Activated CD8-positive, alpha-beta memory T cell treated with anti-CD3 and anti-CD28 coated beads for 1 hour (primary cell): ENCODE measurements at places on chromosomes 11 and 22.

GRCh38 chr11:89437317-89437716 lies 53.9 kb downstream of the NOX4 start:
- no peak for DNase-seq

DNA sequence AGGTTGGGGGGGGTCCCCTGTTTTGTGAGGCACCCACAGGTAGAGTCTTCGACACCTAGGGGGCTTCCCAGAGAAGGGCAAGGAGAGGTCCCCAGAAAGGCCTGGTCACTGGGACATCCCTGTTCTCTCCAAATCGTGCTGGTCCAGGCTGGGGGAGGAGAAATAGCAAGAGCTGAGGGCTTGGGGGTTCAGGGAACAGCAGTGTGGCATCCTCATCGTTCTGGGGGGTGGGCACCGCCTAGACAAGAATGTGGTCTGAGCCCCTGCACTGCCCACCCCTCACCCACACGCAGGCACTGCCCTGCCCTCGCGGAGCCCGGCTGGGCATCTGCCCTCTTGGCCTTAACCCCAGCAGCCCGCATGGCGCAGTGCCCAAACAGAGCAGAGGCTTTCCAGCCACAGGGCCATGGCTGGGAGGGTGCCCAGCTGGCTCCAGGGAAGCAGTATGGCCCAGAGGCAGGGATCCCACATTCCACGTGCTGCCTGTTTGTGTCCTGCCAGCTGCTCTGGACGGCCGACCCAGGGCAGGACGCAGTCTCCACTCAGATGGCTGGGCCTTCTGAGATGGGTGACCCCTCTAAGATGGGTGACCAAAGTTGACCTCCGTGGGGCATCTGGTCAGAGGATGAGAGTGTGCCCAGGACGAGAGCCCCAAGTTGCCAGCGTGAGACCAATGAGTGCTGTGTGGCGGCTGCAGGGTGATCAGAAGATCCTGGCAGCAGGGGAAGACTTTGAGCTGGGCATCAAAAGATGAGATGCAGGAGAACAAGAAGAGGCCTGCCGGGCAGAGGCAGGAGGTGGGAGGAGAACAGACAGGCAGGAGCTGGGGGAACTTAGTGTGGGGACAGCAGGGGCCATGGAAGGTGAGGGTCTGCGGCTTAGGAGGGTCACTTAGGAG lies 14.4 kb downstream of the SCARF2 start:
- DNase-seq = no peak

DNA sequence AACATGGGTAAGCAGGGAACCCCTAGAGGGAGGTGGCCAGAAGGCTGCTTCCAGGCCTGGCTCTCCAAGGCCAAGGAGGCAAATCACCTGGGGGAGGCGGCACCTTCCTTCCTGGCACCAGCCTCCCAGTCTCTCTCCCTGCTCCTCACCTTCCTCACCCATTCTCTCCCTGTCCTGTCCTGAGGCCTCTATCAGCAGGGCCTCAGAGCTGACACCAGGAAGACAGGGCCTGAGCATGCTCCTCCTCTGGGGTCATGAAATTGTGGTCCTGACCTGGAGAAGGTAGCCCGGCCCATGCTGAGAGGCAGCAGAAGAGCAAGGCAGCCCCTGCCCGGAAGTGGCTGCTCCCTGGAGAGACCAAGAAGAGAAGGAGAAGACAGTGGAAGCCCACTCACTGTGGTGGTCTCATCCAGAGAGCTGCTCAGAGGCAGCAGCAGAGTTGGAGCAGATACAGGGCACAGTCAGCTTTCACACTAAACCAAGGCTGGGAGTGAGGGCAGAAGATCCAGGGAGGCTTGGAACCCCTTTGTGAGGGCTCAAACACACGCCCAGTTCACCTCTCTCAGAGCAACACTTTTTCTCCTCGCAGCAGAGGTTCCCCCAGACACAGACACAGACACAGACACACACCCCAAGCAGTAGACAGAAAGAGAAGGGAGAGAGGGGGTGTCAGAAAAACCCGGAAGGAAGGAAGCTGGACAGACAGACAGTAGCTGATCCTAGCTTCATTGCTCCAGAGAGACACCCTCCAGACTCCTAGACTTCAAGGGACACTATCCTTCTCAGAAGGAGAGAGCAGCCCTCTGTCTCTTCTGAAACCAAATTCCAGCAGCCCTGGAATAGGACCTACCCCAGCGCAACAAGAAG lies 1.8 kb downstream of the BCL9L start:
- DNase-seq = no peak

DNA sequence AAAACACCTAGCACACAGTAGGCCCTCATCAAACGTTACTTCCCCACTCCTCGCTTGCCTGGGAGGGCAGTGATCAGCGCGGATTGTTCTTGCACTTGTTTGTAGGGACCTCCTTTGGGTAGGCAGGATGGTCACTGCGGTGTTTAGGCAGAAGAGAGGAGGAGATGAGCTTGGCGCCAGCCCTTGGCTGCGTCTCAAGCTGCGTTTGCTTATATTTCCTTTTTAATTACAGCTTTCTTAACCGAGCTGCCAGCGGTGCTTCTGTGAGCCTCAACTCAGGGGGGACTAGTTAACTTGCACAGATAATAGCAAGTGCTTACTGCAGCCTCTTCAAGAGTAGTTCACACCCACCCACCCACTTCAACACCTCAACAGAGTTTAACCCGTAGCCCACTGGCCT lies 15.1 kb downstream of the IFT27 start:
- DNase-seq = no peak

DNA sequence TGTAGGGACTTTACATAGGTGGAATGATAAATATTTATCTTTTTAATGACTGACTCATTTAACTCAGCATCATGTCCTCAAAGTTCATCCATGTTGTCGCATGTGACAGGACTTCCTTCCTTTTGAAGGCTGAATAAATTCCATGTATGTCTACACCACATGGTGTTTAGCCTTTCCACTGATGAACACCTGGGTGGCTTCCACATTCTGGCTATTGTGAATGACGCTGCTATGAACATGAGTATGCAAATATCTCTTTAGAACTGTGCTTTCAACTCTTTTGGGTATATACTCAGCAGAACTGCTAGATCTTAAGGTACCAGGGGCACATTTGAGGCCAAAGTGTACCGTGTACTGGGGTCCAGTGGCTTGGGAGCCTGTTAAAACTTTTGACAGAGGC lies 24.1 kb downstream of the LARGE1 start:
- no peak for DNase-seq

- no peak for DNase-seq
Measured at GRCh38 chr11:1041936-1042608, 5.6 kb upstream of the MUC6 start.

GRCh38 chr11:117157507-117157906 lies 13.4 kb downstream of the PAFAH1B2 start:
- DNase-seq = no peak

GRCh38 chr11:44976576-44976975 lies 25.9 kb upstream of the TP53I11 start:
- DNase-seq = no peak

GRCh38 chr11:86736291-86737143 lies 63.8 kb upstream of the PRSS23 start:
- no peak for DNase-seq

DNA sequence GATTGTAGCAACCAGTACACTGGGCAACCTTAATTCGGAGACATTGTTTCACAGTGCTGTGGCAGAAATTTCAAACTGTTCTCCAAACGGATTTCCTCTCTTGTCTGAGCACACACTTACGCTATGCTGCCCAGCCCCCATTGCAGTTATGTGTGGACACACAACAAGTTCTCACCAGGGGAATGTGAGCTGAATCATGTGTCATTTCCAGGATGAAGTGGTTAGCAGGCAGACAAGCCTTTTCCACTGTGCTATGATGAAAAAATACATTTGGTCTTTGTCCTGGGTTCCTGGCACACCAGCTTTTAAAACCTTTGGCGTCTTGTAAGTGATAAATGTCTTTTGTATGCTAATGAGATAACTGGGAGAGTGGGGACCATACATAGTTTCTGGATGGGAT lies 46.9 kb upstream of the SYT9 start:
- DNase-seq = no peak

- DNase-seq = no peak
Measured at GRCh38 chr11:126839496-126839895, 161.1 kb downstream of the KIRREL3 start.

DNA sequence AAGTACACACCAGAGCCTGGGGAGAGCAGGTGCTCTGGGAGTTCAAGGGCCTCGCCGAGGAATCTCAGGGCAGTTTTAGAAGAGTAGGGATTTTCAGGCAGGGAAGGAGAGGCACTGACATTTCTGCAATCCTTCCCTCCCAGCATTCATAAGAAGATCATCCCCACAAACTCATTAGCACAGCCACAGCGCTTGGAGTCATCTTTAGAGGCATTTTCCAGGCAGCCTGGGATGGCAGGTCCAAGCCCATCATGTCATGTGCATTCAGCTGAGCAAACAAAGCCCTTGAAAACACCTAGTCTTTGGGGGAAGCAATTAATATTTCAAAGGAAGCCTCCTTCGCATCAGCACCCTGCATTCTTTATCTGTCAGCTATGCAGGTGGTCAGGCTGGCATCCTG lies 43.8 kb downstream of the MAP6 start:
- no peak for DNase-seq

- DNase-seq = no peak
Measured at GRCh38 chr11:26930518-26931247, 63.2 kb upstream of the FIBIN start.

GRCh38 chr11:9386901-9387300 lies 2.4 kb downstream of the IPO7 start:
- no peak for DNase-seq

DNA sequence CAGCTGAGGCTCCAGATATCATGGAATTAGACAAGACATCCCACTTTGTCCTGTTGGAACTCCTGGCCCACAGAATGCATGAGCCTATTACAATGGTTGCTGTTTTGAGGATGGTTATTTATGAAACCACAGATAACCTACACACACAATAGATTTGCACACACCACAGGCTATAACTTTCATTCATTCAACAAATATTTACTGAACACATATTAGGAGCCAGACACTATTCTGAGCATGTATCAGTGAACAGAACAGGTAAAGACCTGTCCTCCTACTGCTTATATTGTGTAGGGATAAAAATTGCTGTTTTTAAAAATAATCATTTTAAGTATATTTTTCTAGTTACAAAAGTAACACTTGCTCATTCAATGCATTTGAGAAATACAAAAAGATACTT lies 13.4 kb upstream of the LDLRAD3 start:
- no peak for DNase-seq

- DNase-seq = no peak
Measured at GRCh38 chr11:35030716-35031213, 108.2 kb upstream of the CD44 start.

GRCh38 chr11:22512457-22512856 lies 113.2 kb downstream of the FANCF start:
- DNase-seq = no peak
